Cerebellar cortex (tissue), 1 donor: ENCODE measurements at places on chromosomes 1 and 21.

GRCh38 chr1:34476371-34476770 lies 278.5 kb upstream of the GJB5 start:
- no peak for DNase-seq

GRCh38 chr1:225426395-225427234 lies 1.2 kb downstream of the LBR start:
- DNase-seq, result peak; percentile 34

GRCh38 chr1:83086346-83086745 lies 912.6 kb downstream of the TTLL7 start:
- DNase-seq, result no peak

DNA sequence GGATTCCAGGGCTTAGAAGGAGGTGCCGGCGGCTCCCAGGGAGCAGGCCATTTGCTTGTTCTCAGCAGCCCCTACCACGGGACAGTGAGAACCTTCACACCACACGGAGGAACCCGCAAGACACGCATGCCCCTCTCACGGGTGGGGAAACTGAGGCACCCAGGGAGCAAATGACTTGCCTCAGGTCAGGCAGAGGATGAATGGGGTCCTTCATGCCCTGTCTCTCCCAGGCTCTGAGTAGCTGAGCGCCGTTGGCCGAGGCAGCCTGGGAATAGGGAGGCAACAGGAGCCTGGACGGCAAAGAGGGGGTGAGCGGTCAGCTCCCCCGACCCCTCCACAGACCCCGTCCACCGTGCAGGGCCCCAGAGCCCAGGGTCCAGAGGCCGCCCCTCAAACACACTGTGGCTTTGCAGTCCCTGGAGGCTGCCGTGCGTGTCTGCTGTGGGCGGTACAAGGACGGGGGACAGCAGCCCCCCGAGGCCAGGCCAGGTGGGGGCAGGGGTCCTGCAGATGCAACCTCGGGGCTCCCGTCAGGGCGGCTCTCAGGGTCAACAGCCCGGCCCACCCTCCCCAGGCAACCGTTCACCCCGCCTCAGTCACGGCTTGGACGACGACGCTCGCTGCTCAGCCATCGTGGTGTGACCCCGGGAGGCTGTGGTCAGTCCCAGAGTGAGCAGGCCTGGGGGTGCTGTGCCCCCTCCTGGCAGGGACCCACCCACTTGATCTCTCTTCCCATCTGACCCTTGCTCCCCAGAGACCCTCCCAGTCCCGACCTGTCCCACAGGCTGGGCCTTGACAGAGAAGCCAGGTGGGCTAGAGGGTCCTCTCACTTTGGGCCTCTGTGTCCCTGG lies 15.8 kb upstream of the COL6A2 start:
- DNase-seq, result no peak
